ENCODE measurements at places on chromosomes 11 and 22.

- DNase-seq, result no peak
Observed at GRCh38 chr22:26897384-26897783, 240.0 kb downstream of the MIAT start.

GRCh38 chr22:38455530-38456271, 702 bp upstream of the KCNJ4 start:
- DNase-seq, result no peak

DNA sequence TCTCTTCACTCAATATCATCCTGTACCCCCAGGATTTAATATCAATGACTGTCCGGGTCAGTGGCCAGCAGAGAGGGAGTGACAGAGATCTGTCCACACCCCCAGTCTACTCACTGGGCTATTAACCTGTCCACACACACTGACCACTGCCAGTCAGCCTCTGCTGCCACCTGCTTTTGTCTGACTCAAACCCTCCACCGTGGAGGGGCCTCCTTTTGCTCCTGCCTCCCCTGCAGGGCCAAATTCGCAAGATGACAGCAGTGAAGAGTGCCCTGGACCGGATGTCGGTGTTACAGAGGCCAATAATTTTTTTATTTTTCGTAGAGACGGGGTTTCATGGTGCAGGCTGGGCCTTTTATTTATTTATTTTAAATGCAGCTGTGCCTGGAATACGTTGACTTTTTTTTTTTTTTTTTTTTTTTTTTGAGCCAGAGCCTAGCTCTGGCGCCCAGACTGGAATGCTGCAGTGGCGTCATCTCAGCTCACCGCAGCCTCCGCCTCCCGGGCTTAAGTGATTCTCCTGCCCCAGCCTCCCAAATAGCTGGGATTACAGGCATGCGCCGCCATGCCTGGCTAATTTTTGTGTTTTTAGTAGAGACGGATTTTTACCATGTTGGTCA, 5.1 kb downstream of the PDXP start:
- DNase-seq, result no peak

DNA sequence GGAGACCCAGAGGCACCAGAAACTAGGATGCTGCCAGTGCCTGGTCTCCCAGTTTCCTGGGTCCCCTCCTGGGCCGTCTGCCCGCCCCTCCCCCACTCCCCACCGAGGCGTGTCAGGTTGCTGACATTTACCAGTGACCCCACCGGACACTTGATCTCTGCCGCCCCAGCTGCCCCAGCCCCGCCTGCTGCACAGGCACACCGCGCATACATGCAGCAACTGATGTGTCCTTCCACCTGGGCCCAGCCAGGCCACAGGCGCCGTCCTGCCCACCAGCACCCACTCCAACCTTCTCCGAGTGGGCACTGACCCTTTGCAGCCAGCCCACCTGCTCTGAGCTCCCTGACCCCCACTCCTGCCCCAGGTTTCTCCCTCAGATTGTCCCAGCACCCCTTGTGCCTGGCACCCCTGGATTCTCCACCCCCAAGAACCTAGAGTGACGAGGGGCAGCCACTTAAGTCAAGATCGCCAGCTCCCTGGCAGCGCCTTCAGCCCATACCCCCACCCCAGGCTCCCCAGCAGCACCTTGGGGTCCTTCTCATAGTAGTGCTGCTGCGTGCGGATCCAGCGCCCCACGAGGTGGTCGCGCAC, 548 bp downstream of the PYGM start:
- DNase-seq, result no peak

DNA sequence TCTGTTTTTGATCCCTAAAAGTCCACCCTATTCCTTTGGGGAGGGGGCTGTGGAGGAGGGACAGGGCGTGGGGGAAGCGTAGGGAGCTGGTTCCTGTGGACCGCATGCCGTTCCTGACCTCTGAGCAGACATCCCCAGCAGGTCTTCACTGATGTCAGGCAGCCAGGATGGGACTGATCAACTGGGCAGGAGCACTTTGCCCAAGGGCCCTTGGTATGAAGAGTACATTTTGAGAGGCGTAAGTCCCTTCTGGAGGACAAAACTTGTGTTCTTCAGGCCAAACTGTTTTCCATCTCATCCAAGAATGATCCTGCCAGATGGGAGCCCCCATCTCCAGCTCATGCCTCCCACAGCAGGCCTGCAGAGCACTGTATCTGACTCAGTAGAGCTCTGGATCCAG, 80.9 kb upstream of the NARS2 start:
- no peak for DNase-seq

DNA sequence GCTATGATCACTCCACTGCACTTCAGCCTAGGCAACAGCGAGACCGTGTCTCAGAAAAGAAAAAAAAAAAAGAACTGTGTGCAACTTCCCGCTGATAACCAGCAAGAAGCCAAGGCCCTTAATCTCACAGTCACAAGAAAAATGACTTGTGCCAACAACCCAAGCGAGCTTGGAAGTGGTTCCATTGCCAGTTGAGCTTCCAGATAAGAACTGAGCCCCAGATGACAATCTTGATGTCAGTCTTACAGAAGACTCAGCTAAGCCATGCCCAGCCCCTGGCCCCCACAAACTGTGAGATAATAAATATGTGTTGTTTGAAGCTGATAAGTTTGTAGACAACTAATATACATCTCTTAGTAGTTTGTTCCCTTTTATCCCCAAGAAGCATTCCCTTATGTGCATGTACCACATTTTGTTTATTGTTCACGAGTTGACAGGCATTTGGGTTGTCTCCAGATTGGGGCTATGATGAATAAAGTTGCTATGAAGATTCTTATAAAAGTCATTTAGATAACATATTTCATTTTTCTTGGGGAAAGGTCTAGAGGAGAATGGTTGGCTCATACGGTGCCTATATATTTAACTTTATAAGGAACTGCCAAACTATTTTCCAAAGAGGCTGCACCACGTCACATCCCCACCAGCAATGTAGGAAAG, 85.9 kb downstream of the TIMP3 start:
- no peak for DNase-seq

- no peak for DNase-seq
Observed at GRCh38 chr11:7569044-7569443, 55.2 kb downstream of the PPFIBP2 start.

Data from CD4-positive, alpha-beta T cell treated with Interleukin-15 for 4 hours (primary cell).